ENCODE measurements at places on chromosomes 6 and 20.

DNA sequence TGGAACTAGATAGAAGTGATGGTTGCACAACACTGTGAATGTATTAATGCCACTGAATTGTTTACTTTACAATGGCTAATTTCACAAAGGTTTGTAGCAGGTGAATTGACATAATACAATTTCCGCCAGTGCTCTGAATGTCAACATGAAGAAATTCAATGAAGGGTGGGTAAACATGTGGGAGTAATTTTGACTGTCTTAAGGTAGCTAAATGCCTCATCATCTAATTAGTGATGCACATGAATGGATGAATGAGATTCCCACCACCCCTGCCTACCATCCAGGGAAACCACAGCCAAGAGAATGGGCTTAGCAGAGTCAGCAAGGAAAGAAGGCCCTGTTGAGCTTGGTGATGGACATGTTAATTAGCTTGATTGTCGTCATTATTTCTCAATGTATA lies 275.3 kb downstream of the ALDH8A1 start:
- DNase-seq = no peak

- DNase-seq = peak; percentile 72
Measured at GRCh38 chr6:108562503-108562993, 1.8 kb downstream of the FOXO3 start.

GRCh38 chr20:4227085-4227821 lies 211.9 kb upstream of the RNF24 start:
- no peak for DNase-seq

DNA sequence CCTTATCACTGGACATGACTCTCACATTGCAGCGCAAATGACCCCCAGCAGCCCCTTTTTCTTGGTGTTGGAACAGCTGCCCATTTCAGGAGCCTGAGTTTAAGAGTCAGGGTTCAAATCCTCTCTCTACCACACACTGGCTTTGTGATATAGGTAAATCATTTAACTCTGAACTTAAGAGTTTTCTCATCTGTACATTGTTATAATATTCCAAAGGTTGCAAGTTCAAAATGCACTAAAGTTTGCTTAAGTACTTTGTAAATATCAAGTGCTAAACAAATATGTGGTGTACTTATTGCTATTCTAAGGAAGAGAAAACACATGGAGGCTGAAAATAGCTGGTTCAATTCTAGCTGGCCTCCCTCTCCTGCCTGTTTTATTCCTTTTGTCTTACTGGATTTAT lies 39.3 kb upstream of the PBOV1 start:
- DNase-seq = no peak

DNA sequence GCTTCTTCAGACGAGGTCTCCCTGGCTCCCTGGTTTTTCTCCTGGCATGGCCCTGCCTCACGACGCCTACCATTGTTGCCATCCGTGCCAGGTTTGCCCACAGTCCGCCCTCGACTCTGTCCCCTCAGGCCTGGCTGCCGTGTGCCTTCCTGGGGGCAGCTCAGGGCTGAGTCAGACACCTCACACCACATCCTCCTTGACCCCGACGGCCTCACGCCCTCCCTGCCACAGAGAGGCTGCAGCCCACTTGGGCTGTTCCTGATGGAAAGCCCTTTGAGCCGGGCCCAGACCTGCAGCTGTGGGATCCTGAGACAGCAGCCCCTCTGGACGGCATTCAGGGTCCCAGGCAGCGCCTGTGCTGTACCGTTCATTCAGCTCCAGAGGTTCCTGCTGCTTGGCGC lies 108.3 kb downstream of the PSMB1 start:
- DNase-seq = no peak

GRCh38 chr20:17870086-17870740 lies 98.4 kb downstream of the SNX5 start:
- DNase-seq = no peak

DNA sequence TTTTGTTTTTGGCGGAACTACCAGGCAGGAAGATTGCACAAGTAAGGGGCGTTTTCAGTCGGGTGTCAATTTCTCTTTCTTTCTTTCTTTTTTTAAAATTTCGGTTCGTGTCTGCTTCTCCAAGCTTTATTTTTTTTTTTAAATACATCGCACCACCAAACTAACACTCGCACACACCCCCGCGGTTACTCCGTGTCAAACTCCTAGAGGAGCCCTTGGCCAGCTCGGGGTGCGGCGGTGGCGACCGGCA lies 338 bp downstream of the UTRN start:
- DNase-seq = peak; percentile 21

DNA sequence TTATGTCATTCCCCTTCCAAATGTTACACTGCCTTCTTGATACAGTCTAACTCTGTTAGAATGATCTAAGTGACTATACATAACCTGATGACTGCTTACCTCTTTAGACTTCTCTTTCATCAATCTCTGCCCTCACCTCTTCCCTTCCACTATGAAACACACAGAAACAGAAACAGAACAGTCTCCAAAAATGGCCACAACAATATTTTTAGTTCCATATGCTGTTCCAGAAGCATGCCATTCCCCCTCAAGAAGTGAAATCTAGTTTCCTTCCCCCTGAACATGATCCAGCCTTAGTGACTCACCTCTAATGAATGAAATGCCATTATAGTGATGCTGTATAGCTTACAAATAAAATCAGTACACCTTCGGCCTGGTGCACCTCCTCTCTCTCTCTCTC lies 229.3 kb upstream of the TENT5A start:
- DNase-seq = no peak

DNA sequence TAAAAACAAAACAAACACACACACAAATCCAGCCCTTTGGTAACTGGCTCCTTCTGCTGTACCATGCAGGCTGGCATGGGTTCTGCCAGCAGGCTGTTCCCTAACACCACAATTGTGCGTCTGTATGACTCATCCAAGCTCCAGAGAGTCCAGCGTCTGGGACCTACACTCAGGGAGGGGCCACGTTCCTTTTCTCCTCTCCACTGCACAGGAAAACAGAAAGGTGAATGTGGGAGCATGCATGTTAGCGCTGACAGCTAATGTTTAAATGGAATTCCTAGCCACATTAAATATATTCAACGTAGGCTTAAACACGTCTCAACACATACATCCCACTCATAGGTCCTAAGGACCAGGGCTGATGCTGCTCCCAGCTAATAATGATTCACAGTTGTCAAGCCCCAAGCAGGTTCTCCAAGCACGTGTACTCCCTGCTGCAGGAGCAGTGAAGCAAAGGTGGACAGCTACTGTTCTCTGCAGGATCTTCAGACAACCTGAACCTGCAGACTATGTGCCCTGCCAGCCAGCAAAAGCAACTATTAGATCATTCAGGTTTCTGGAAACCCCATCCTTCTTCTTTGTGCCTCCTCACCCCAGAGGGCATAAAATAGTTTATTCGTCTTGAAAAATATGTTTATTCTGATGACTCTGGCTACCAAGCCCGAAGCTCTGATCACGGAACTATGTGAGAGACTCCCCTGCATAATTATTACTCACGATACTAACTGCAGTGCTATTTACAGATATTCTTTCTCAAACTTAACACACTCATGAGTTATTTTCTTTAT lies 20.9 kb downstream of the MAP1LC3A start:
- peak; percentile 45 for DNase-seq

DNA sequence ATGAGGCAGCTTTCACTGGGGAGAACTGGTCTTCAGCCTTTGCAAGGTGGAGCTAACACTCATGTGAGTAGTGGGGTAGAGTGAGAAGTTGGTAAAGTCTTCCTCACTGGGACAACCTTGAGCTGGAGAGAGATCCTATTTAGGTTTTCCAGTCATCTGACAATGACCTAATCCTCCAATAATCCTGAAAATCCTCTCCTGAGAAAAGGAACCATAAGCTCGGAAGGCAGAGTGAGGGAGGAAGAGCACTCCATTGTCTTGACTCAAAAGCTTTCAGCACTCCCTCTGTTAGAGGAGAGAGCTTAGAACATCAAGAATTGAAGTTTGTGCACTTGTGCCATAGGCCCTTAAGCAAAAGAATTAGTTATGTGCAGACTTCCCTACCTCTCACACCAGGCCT lies 77.8 kb downstream of the TRAM2 start:
- no peak for DNase-seq

DNA sequence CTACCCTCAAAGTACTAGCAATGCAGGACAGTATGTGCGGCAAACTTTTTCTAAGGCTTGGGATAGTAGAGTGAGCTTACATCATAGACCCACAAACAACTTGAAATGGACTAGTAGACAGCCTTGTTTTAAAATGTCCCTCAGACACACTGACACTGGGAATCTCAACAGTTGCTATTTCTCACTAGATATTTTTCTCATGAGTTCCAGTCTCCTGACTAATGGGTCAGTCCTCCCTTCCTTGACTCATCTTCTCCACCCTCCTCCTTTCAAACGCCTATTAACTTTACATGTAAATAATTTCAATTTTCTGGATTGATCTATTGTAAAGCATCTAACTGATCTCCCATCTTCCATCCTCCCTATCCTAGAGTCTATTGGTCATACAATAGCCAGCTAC lies 308.3 kb upstream of the PREP start:
- DNase-seq = no peak

GRCh38 chr6:120918137-120918536 lies 416.1 kb downstream of the TBC1D32 start:
- no peak for DNase-seq

DNA sequence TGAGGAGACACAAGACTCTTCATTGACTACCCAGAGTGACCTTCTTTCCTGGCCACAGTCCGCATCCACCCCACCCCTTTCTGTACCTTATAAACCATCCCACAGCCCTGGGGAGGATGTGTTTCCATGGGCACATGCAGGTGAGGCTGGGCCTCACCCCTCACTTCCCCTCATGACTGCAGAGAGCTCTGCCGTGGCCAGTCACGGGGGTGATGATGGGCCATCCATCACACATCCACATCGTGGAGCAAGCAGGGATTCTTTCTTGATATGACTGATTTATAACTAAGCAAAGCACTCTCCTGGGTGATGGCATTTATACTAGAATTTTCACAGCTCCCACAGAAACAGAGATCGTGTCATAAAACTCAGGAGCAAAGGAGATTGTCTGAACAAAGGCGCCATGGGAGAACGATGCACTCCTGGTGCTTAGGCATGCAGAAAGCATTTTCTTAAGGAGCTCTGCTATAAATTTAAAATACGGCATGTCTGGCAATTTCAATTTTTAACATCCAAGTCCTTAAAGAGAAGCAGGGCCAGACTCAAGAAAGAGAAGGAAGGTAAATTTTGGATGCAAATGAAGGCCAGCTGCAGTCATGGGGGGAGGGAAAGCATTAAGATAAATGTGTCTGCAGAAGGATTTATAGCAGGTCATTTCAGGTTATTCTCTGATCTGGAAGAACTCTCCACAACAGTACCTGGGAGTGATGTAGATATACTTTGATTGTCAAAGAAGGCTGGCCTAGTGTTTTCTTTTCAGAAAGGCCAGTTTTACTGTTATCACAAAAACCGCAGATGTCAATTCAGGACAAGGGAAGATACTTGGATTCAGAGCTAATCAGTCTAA lies 777.0 kb downstream of the C6orf118 start:
- no peak for DNase-seq

DNA sequence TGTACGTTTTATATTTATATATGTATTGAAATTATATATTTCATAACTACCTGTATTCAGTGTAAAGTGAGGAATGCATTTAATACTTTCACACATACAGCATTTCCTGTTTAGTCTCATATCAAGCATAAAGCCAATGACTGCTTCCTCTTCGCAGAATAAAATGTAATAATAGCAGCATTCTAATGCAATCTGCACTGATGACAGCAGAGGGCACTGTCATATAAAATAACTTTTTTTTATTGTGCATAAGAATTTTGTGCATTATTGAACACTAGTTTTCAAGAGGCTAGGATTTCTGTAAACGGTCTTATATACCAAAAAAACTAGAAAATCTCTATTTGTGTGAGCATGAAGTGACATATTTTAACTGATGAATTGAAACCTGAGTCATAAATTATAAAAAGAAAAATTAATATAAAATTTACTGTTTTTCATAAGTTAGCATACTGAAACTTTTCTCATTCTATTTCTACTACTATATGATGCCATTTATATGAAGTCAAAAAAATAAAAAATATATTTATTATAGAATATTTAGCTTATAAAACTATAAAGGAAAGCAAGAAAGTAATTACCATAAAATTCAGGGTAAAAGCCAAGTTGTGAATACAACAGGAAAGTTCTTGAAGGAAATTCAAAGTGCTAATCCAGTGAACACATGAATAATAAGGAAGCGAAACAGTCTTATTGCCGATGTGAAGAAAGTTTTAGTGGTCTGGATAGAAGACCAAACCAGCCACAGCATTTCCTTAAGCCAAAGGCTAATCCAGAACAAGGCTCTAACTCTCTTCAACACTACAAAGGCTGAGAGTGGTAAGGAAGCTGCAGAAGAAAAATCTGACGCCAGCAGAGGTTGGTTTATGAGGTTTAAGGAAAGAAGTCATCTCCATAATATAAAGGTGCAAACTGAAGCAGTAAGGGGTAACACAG lies 36.3 kb downstream of the RNF146 start:
- no peak for DNase-seq

GRCh38 chr6:134835993-134836392 lies 113.9 kb downstream of the ALDH8A1 start:
- DNase-seq = no peak

GRCh38 chr20:16423311-16424212 lies 149.7 kb downstream of the KIF16B start:
- no peak for DNase-seq

DNA sequence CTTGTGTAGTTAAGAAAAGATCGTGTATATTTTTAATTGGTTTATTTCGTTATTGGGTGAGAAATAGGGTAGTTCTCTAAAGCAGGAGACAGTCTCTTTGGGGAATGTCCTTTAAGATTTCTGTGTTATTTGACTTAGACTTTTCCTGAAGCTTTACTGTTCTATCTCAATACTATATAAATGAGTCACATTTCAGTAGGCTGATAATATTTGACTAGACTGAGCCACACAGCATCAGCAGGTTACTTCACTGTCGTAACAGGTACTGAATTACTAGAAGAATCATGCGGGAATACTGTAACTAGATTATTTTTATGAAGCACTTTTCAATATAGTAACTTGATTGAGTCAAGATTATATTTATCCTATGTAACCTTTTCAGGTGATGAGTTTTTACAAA lies 1.4 kb downstream of the SMAP1 start:
- no peak for DNase-seq

- peak; percentile 19 for DNase-seq
Measured at GRCh38 chr6:169725125-169726048, 1.1 kb upstream of the PHF10 start.

GRCh38 chr6:109087661-109088264 lies 6.9 kb downstream of the SESN1 start:
- DNase-seq = no peak

DNA sequence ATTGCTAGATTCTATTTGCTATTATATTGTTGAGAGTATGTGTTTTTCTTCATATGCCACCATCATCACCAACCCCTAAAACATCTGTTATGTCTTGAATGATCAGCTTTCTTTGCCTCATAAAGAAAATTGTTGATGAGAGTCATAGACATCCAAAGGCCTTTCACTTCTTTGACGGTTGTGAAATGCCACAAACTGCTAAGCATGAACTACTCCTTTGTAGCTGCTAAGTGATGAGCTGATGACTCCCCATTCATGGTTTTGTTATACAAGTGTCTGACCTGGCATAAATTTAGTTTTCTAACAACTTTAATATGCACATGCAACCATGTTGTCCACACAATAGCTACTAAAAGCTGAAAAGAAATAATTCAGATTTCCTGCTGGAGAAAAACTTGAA lies 684 bp upstream of the MED23 start:
- DNase-seq = no peak

- DNase-seq = no peak
Measured at GRCh38 chr20:63118303-63119120, 97.4 kb downstream of the YTHDF1 start.

- no peak for DNase-seq
Measured at GRCh38 chr20:9483131-9483530, 31.3 kb upstream of the LAMP5 start.

Data from nucleus accumbens (tissue), 56 donors.